ENCODE measurements at places on chromosomes 6 and 20.

DNA sequence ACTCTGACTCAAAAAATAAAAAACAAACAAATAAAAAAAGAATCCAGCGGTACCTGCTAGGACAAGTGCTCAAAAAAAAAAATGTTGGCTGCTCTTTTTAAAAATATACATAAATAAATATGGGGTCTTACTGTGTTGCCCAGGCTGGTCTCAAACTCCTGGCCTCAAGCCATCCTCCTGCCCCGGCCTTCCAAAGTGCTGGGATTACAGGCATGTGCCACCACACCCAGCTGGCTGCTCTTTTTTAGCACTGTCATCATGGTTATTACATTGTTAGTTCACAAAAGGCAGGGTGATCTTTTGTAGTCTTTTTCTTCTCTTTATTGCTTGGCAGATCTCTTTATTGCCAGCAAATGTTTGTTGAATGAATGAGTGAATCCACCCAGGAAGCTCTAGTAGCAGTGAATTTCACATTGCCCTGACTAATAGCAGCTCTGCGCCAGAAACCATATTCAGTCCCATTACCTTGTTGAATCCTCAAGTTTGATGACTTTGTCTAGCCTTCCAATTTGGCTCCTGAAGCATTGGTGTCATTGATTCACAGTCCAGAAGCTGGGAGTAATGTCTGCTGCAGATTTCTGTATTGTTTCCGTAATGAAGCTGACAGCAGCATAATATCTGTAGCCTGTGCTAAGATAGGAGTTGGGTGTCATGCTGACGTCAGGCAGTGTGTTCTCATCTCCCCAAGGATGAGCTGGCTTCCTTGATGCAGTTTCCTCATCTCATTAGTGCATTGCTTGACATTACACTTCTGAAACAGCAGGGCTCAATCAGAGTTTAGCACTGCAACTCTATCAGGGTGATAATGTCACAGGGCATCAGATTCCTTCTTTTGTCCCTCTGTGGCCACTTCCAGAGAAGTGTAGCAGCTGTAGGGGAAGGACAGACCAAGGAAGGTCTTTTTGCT, 84.9 kb upstream of the TGM3 start:
- DNase-seq = no peak

DNA sequence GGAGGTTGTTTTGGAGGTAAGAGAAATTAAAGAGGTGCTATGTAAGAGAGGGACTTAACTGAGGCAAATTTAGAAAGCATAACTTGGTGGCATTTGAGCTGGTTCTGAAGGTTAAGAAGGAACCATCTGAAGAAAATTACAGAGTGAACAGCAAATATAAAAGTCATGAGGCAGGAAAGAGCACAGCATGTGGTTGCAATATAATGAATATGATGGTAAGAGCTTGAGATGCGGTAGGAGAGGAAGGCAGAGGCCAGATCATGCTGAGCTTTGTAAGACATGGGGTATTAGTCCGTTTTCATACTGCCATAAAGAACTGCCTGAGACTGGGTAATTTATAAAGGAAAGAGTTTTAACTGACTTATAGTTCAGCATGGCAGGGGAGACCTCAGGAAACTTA, 279.1 kb downstream of the UTRN start:
- DNase-seq = no peak

GRCh38 chr6:118316796-118317384, 231.2 kb upstream of the PLN start:
- no peak for DNase-seq

- no peak for DNase-seq
Observed at GRCh38 chr6:144036835-144037195, 28.8 kb upstream of the PLAGL1 start.

DNA sequence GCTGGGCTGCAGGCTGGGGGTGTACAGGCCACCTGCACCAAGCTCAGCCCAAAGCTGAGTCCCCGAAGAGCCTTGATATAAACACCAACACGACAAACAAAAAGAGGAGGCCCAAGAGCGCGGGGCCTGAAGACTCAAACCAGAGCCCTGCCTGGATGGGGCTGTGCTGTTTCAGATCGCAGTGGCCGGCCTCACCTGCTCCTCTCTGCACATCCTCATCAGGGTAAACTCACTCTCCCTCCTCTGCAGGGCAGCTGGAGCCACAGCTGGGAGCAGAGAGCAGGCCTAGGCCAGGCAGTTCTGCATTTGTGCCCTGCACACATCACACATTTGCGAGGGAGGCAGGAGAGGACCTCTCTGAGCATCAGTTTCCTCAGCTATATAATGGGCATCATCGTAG, 3.7 kb upstream of the RBM38 start:
- DNase-seq = no peak

All from T-helper 1 cell (primary cell).